EL (cell line): ENCODE measurements at places on chromosomes 3 and 15.

GRCh38 chr3:58180940-58181587, 29.7 kb downstream of the DNASE1L3 start:
- no peak for DNase-seq

DNA sequence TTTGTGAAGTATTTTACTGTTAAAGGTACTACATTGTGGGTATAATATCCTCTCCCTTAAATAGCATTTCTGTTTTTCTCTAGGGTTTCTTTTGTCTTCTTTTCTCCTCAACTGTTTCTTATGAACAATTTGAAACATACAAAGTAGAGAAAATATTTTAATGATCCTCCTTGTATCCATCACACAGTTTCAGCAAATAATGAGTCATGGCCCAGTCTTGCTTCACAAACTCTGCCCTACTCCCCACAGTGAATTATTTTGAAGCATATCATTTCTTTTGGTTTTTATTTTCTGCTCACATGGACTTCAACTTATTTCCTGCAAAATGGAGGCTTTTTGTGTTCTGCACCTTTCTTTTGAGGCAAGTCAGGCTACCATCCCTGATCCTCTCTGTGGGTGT, 6.1 kb upstream of the SCAANT1 start:
- DNase-seq: peak; percentile 32

DNA sequence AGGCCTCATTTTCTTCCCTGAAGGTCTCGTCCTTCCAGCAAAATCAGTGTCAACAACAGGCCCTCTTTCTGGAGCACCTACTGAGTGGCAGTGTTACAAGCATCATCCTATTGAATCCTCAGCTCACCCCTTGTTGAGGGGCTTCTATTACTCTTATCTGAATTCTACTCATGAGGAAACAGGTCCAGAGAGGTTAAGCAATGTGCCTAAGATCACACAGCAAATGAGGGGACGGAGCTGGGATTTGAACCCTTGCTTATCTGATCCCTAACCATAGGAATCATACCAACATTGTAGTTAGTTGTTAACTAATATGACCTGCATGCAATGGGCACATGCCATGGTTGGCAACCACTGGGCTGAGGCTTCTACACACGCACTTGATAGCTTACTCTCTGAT, 63.0 kb downstream of the SLC6A6 start:
- no peak for DNase-seq

DNA sequence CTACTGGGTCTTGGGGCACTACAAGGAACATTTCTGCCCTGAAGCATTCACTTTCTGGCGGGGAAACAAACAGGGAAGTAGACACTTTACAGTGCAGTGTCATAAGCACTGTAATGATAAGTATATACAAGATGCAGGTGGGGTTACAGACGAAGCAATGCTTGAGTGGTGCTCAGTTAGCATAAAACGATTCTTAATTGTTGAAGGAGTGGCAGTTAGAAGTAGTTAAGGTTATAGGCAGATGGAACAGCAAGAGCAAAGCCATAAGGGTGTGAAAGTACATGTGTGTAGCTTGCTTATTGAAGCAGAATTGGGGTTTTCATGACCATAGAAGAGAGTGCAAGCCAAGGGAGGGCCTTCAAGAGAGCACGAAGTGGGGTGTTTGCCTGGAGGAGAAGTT, 46.2 kb downstream of the SLC25A26 start:
- no peak for DNase-seq

DNA sequence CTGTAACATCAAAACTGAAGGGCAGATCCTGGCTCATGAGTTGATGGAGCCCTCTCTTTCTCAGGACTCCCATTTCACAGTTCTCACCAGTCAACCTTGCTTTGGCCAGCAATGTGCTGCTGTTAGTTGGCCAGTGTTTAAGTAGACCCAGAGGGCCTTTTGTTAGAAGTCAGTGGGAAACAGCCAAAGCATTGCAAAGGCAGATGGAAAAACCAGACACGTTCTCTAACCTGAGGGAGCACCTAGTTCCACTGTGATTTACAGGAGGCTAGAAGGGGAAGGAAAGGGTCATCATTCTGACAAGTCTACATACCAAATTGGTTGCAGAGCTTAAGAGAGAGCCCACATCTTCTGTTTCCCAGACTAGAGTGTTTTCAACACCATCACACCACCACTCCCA, 196.4 kb downstream of the OPA1 start:
- no peak for DNase-seq

DNA sequence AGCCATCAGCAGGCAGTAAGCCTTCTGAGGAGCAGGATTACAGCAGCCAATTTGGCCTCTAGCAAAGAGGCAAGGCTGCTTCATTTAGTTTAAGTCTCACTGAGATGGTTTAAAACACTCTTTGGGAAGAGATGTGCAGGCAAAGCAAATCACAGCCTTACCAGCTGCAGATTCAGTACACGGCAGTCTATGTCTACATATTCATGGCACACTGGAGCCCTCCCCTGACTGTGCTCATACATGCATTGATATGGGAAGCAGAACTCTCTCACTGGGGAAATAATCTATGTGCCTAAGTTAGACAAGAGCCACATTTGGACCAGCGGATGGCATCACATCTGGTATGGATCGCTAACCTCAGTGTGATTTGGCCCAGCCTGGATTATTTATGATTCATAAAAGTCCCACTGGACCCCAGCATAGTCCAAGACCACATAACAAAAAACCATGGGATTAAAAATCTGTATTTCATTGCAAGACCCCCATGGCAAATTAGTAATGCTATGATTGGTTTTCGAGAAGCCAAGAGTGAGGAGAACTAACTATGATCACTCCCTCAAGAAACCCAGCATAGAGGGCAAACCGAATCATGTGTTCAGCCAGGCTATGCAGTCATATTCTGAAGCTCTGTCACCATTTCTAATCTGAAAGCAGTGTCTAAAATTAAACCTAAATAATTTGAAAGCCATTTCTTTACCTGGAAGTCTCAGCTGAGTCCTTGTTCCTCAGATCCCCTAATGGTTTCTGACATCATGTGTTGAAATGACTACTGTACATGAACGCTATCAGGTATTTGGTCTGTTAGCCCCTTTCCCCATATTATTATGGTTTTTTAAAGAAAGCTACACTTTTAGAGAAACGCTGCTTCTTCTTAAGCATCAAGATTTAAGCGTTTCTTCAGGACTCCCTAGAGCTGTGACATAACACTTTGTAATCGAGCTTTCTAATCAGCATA, 1.2 kb downstream of the PRICKLE2 start:
- DNase-seq: peak; percentile 70

- DNase-seq: no peak
Measured at GRCh38 chr3:85560088-85560785, 601.4 kb downstream of the CADM2 start.

- no peak for DNase-seq
Measured at GRCh38 chr15:73485372-73485771, 42.4 kb downstream of the REC114 start.

- no peak for DNase-seq
Measured at GRCh38 chr3:149327156-149327555, 6.3 kb downstream of the TM4SF18 start.

DNA sequence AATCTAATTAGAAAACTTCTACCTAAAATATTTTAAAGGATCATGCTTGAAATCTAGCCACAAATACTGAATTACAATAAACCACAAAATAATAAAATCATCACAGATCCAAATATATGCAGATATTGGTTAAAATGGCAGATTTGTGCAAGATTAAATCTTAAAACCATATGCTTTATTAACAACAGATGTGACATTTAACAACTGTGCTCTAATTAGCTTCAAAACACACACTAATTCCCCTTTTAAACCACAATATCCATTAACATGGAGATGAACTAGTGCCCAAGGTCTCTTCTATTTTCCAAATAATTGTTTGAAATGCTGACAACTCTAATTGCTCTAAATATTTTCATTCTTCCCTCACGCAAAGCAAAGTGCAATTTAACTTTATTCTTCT, 1530.3 kb downstream of the SI start:
- DNase-seq: no peak

GRCh38 chr15:41634072-41634626, 26.1 kb upstream of the MGA start:
- DNase-seq: no peak

GRCh38 chr3:82940124-82940523, 1178.7 kb upstream of the GBE1 start:
- no peak for DNase-seq

DNA sequence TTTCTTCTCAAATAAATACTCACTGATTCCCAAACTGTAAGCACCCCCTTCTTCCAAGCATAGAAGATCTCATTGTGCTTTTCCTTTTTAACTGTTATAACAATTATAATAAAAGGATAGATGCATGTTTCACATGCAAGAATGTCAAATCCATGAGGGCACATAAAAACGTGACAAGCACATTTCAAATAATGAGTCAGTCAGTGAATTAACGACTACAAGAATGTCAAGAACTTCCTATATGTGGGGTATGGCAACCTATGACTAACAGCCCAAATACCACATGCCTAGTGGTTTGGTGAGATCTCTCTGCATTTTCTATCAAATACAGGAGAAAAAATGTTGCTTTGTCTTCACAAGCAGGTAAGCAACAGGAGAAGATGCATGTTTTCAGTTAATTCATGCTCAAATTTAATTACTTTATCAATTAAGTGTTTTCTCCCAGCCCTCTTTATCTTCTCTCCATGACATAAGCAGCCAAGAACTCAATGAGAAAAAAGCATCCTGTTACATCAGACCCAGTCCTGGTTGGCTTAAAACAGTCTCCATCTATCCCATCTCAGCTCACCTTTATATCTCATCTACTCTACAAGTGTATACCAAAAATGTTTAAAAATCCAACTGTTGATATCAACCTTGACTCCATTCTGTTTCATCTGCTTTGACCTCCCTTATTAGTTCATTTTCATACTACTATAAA, 181.5 kb upstream of the LMCD1 start:
- peak; percentile 86 for DNase-seq

DNA sequence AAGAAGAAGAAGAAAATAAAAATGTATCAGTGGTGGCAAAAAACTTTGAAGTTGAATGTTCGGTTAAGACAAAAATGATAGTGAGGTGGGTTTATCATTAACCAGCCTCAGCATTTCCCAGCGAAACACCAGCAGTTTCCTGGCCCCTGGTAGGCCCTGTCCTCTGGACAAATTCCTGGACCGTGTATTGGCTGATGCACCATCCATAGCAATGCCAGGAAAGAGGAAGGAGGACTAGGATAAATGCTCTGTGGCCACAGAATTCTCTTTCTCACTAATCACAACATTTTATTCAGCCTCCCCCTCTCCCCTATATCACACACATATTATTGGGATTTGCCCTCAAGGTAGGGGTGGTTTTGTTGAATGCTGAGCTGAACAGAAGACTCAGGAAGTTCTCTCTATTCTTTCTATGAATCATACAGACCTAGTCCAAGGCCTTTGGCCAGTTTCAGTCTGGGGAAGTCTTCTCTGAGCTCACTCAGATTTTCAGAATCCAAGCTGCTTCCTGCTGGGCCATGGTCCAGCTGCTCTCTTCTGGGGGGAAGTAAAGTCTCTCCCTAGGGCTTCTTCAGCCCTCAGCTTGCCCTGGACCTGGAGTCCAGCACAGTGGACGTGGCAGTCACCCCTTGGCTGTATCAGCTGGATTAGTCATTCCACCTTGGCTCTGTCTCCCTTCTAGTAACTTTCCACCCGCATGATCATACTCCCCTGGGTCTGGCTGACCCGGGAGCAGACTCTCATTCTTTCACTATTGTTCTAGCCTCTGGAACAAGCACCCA, 27.6 kb downstream of the SLC28A1 start:
- peak; percentile 99 for DNase-seq

DNA sequence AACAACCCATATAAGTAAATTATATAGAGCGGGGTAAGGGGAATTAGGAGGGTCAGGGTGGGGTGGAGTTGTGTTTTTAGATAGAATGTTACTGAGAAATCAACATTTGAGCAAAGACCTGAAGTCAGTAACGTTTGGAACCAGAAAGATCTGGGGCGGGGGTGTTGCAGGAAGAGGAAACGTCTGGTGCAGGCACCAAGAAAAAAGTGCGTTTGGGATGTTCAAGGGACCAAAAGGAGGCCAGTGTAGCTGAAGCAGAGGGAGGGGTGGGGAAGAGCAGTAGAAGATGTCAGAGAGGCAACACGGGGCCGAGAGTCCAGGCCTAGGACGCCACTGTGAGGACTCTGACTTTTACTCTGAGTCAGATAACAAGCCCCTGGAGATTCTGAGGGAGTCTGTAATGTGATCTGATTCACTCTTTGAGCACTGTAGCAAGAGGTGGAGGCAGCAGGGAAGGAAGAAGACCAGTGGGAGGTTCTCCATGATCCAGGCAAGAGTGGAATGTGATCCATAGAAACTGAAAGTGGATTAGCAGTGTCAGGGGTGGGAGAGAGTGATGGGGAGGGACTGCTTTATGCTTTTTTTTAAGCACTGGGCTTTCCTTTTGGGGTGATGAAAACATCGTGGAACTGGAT, 179.3 kb upstream of the CHRM5 start:
- DNase-seq: peak; percentile 69

- DNase-seq: no peak
Measured at GRCh38 chr15:98785807-98786621, 137.7 kb downstream of the IGF1R start.

DNA sequence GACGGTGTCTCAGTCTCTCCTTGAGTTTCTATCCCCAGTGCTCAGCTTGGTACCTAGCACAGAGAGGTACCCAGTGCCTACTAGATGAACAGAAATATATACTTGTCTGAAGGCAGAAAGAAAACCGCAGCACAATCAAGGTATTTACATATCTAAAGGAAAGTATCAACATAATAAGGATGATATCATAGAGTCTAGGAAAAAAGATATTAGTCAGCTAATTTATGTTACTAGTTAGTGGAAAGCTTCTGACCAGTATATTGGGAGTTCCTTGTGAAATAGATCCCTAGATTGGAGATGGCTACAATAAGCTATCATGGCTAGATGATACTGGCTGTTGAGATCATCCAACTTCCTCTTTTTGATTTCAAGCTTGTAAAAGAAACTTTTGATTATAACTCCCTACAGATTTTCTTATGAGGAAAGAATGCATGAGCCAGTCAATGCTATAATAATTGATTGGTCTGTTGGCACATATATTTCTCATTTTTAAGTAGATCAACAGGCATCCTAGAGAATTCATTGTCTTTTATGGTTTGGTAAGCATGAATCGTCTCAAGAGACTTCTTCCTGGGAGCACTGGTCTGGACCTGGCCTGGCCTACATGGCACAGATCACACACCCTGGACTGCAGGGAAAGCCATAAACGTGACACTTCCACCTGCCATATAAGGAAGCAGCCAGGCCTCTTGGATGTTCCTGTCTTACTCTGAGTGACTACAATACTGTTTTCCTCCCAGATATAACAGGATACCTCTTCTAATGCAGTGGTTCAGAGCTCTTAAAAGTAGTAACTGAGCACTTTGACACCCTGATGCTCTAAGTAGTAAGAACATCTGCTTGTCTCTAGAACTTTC, 60.7 kb downstream of the IMPG2 start:
- no peak for DNase-seq

DNA sequence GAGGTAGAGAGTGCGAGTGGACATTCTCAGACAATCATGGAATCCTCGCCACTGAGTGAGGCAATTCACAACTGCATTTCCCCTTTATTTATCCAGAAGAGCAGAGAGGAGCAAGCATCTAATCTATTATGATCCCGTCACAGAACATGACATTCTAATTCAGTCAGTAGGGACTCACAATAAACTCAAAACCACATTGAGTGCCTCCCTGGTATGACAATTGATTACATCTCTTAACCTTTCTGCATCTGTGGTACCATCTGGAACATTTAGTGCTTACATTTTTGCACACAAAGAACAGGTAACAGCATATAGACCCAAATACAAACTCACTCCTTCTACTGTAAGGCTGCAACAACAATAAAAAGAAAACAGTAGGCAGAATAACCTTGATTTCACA, 517.2 kb downstream of the GBE1 start:
- DNase-seq: no peak
